RPMI7951 (cell line): ENCODE measurements at places on chromosomes 12 and 14.

DNA sequence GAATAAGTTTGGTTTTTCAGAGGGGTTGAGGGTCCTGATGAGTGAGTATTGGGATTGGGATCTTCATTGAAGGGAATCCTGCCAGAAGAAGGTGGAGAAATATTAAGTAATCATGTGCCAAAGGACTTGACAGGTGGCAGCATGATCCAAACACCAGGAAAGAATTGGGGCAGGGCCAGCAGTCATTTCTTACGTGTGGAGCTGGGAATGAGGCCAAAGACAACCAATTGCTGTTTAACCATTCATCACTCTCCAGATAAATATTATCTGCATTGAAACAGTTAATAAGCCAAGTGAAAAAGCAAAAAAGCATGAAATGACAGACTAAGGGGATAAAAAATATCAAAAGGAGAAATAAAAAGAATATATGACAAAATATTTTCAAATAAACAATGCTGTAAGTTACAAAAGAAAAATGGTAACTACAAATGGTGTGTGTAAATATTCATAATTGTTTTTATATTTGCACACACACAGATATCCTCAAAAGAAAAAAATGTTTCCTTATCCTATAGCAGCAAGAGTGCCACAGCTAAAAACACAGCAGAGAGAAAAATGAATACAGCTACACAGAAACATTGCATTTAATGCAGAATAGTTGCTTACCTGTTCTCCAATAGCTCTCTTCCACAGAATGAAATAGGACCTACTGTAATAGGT, 26.2 kb downstream of the C2CD5 start:
- no peak for DNase-seq

- DNase-seq = no peak
Observed at GRCh38 chr14:101774006-101774795, 12.7 kb downstream of the PPP2R5C start.

GRCh38 chr14:37093364-37093763, 79.0 kb downstream of the SLC25A21 start:
- no peak for DNase-seq

DNA sequence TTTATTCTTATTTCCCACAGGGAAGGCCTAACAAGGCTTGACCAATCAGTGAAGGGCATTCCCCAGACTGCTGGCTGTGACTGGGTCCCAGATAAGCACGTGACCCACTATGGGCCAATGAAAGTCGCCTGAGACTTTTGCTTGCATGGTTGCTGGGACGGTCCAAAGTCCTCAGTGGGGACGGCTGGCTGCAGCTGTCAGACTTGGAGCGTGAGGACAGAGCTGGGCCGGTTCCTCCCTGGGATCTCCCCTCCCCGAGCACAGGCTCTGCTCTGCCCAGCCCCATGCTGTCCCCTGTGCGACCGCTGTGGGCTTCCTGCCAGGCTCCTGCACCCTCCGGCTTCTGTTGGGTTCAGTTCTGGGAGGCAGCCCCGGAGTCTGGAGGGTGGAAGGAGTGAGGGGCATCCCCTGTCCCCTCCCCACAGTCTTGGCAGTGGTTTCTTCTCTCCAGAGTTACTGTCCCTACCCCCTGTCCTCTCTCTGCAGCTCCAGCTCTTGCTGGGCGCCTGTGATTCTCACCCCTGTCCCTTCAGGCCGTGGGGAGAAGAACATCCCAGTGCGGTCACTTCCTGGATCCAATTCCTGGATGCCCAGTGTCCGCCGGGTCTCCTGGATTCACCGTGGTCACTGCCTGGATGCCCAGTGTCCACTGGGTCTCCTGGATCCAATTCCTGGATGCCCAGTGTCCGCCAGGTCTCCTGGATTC, 50.1 kb downstream of the GALNT9 start:
- DNase-seq = no peak

- peak; percentile 91 for DNase-seq
Observed at GRCh38 chr14:52355016-52355431, 40.9 kb downstream of the PTGER2 start.

GRCh38 chr14:89573399-89573657, 156.3 kb upstream of the FOXN3 start:
- no peak for DNase-seq

DNA sequence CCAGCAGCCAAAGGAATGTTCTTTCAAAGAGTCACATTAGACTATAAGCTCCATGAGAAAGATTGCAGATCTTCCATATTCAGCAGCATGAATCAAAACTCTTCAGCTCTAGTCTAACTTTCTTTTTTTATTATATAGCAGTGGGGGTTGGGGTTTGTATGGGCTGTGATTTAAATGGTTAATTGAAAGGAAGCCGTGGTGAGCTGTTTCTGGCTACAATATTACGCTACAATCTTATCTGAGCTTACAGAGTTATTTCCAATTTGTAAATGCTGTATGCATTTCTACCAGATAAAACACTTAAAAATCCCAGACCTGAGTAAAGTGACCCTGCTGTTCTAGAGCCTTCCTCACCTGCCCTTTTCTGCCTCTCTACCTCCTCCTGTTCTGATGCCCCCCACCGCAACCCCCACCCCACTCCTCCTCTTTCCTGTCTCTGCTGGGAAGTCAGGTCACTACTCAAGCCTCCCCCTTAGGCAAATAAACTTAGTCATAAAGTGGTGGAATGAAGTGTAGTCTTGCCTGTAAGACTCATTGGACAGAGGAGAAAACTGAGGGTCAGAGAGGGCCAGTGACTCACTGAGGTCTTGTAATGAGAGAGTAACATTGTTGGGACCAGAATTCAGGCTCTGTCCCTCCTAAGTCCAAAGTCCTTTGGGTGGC, 1089.5 kb downstream of the BCL11B start:
- peak; percentile 0 for DNase-seq

DNA sequence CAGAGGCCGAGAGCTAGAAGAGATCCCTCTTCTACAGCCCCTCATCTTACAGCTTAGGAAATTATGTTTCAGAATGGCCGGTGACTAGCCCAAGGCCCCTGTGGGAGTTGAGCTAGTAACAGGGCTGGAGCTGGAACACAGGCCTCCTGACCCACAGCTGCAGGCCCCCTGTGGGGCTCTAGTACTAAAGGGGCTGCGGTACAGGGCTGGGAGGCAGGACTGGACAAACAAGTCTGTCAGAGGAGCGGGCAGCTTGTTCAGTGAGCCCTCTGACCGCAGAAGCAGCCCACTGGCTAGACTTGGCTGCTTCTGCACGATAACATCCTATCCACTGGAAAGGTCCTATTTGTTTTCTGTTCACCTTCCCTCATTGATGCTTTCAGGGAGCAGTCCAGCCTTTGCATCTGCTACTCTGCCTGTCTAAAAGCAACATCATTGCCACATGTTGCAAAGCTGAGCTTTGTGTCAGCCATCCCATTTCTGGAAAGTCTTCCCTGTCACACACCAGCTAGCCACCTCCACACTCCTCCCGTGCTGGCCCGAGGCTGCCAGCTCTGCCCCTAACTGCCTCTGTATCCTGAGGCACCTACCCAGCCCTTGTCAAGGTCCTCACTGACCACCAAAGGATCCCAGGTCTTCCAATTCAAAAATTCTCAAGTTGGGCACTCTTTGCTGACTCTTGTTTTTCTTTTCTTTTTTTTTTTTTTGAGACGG, 10.2 kb downstream of the PSMC1 start:
- DNase-seq = no peak

GRCh38 chr12:32454075-32454474, 54.7 kb downstream of the FGD4 start:
- DNase-seq = peak; percentile 37

DNA sequence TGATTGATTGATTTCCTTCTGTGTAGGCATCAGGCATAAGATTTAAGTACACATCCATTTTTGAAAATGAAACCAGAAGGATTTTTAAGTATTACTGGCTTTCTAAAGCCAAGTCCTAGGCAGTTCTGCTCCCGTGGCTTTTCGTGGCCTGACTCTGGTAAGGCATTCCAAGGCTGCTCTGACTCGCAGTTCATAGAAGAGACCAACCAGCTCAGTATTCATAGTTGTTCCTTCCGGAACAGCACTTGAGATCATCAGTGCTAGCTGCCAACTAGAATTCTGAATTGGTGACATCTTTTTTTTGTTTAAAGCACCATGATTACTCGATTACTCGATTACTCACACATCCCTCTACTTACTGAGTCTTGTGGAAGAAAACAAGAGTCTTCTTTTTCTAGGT, 25.9 kb downstream of the SUDS3 start:
- peak; percentile 22 for DNase-seq

DNA sequence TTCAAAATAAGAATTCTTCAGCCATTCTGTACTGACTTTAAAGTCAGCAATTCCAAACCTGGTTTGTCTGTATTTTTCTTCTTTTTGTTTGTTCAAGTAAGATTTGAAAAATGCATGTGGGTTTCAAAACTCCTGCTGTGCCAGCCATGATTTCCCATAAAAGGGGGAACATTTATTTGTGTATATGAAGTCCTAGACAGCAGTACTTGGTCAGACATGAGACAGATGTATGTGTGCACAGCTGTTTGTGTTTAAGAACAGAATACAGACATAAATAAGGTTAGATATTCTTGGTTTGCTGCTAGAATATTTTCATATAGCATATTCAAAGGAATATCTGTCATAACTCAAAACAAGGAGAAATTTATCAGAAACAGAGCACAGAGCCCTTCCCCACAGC, 236.0 kb downstream of the ADAMTS20 start:
- no peak for DNase-seq

GRCh38 chr14:30177781-30178180, 250.1 kb upstream of the PRKD1 start:
- DNase-seq = no peak

- no peak for DNase-seq
Observed at GRCh38 chr12:122866950-122867607, 28.8 kb downstream of the VPS37B start.

- no peak for DNase-seq
Observed at GRCh38 chr12:30902596-30902995, 24.0 kb upstream of the TSPAN11 start.
